ENCODE measurements at places on chromosomes 6 and 20.

- DNase-seq = no peak
These were observed 137.6 kb upstream of the MARCKS start for GRCh38 chr6:113719545-113719944.

GRCh38 chr6:33456156-33456555, 1.8 kb downstream of the ZBTB9 start:
- no peak for DNase-seq

GRCh38 chr6:34018961-34019606, 126.8 kb downstream of the GRM4 start:
- DNase-seq = no peak

DNA sequence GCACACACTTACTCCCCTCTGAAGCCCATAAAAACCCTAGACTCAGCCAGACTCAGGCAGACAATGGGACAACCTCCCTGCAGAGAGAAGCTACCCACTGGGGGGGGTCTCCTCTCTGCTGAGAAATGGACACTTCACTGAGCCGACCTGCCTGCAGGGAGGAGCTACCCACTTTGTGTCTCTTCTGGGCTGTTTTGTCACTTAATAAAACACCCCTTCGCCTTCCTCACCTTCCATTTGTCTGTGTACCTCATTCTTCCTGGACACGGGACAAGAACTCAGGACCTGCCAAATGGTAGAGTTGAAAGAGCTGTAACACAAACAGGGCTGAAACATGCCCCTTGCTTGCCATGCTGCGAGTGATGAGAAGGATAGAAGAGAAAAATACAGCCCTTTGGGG, 151.7 kb upstream of the HDDC2 start:
- DNase-seq = no peak

GRCh38 chr6:82741325-82741995, 324.2 kb downstream of the UBE3D start:
- DNase-seq = no peak

DNA sequence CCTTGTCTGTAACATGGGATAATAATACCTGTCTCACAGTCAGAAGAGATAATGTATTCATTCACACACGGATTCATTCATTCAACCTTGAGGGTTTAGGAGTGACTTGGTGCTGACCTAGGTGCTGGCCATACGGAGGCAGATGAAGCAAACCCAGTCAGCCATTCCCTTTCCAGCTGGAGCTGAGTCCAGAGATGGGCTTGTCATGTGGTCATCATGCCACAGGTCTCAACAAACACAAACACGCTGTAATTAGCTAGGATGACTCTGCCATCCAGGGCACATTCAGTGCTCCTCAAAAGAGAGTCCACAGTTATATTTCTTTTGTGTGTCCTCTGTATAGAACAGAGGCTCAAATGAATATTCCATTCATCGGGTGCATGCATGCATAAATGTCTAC, 19.5 kb upstream of the PRELID3B start:
- no peak for DNase-seq

Data from CD4-positive, alpha-beta T cell (primary cell).